Activated naive CD4-positive, alpha-beta T cell treated with anti-CD3 and anti-CD28 coated beads, Interleukin-2, amount 50 U/mL, for 72 hours (primary cell): ENCODE measurements at places on chromosomes 2 and 18. TPM values are rescaled to one million over a fixed set of nuclear protein-coding genes. Genes with fewer than 3 reads are reported as not detected.

DNA sequence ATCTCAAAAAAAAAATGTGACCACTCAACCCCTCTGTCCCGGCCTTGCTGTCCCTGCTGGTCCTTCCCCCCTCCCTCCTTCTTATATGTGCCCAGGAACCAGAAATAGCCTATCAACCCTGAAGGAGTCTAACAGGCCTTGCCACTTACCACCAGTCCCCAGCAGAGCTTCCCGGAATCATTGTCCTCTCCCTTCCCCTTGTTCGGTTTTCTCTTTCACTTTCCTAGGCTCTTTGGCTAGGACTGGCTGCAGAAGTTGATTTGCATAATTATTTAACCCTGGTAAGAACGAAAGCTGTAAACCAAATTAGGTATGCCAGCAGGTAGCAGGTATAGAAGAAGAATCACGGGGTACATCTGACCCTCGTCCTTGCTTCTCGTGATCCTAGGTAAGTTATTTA, 72.6 kb upstream of the ZNF532 start:
- DNase-seq: no peak

Gene USP37
- 54.0 TPM for total RNA-seq

Gene HRH4
- not detected for total RNA-seq

GRCh38 chr2:148540022-148540421, 104.5 kb upstream of the EPC2 start:
- DNase-seq: no peak

Gene CNTNAP5
- total RNA-seq: not detected

DNA sequence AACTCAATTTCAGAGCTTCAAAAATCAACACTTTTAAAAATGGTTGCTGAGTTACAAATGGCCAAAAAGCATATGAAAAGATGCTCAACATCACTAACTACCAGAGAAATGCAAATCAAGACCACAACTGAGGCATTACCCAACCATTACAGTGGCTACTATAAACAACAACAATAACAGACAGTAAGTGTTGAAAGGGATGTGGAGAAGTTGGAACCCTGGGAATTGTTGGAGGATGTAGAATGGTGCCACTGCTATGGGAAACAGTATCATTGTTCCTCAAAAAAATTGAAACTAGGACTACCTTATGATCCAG, 173.3 kb upstream of the SPRED2 start:
- no peak for DNase-seq
